SJCRH30 (cell line): ENCODE measurements at places on chromosomes 1 and 21. TPM values are rescaled to one million over a fixed set of nuclear protein-coding genes. Genes with fewer than 3 reads are reported as not detected.

DNA sequence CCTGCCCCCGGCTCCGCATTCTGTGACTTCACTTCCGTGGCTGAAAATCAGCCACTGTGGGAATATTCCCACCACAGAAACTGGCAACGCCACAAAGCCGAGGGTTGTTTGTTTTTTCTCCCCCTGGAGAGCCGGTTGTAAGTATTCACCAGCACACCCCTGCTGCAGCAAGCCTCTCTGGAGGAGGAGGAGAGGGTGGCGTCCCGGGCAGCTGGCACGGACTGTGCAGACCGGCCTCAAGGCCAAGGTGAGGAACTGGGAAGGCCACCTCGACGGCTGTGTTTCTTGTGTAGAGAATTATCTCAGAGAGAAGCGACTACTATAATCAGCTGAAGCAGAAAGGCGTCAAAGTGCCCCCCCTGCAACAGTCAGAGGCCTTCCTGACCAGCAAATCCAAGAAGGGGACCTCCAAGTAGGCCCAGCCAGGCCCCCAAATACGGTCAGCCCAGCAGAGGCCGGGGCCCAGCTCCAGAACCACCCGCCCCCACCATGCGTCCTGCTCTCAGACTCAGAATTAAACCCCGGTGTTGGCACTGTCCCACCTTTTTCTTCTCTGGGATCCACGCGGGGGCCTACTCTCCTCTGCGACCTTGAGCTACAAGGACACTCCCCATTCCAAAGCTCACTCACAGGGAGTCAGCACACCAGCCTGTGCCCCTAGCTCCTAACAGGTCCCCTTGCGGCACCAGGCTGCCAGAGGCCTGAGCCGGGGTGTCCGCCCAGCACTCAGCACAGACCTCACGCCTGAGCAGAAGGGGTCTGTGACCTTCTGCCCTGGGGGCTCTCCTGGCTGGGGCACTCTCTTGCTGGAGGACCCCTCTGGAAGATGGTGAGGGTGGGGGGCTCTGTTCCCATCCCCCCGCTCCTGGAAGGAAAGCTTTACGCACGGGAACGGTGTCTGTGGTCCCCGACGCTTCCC lies 1.2 kb upstream of the SMIM1 start:
- H3K4me1 ChIP-seq, result peaks cover 23% of the 10 kb centered on the region
- peaks cover 20% of the 10 kb centered on the region for H3K27me3 ChIP-seq
- H3K36me3 ChIP-seq, result no peaks in the 10 kb centered on the region
- H3K27ac ChIP-seq, result no peak overlapping the region
- no peak overlapping the region for H3K4me3 ChIP-seq

DNA sequence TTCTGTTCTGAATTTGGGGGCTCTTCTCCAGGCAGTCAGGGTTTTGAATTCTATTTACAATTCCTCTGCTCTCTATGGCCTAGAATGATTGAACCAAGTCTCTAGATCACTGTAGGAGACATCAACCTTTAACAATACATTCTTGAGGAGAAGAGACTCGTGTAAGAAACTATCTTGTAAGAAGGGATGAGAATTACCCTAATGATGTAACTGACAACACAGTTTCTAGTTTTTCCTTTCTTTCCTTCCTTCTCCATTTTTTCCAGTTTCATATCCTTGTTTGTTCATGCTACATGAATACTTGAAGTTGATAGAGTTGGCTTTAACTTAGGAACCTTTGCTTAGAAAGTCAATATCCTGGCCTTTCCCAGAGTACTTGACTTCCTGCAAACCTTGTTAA lies 1.3 kb upstream of the ATP1A1 start:
- no peak overlapping the region for H3K27ac ChIP-seq
- no peak overlapping the region for H3K4me3 ChIP-seq
- no peaks in the 10 kb centered on the region for H3K27me3 ChIP-seq
- peaks cover 11% of the 10 kb centered on the region; the same call in 1 of the 2 replicates for H3K4me1 ChIP-seq

DNA sequence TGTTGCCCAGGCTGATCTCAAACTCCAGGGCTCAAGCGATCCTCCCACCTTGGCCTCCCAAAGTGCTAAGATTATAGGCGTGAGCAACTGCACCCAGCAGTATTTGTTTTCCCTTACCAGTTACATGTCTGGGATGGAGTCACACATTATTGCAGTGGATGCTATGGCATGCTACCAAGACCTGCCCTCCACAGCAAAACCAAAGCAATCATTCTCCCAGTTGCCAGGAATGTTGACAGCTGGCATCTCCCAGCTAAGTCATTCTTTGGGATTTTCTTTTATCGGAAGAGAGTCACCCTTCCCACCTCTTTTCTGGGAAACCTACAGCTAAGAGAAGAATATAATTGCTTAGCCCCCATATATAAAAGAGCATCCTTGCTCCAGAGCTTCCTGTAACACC lies 49.4 kb upstream of the RGS7 start:
- no peaks in the 10 kb centered on the region for H3K36me3 ChIP-seq
- no peak overlapping the region for H3K4me3 ChIP-seq
- no peaks in the 10 kb centered on the region for H3K27me3 ChIP-seq
- no peak overlapping the region for H3K27ac ChIP-seq
- H3K4me1 ChIP-seq, result no peaks in the 10 kb centered on the region

DNA sequence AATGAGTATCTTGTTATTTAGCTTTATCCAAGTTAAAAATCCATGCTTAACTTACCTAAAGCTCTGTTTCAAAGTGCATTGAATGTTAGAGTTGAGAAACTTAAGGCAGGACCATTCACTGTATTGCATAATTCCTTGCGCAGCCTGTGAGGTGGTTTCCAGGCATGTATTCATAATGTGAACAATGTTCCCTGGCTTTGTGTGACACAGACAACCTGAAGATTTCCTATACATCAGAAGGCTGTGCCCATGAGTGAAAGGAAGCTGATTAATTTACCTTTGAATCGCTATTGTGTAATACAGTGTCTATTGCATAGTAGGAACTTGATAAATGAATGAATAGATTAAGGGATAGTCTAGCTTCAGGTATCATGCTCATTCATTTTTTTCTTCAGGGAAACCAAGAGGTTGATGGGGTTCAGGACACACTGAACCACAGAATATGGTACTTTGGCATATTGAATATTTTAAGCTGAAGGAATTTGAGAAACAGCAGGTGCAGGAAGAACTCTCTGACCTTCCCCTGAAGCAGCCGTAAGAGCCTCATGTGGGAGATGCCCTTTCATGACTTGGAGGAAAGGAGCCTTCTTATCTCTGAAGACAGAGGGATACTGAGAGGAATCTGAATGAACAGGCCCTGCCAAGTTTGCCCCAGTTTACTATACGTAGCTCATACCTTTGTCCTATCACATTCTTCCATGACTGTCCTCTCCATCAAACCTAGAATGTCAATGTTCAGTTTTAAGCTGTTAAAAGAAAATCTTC lies 88.6 kb upstream of the GNG12 start:
- no peaks in the 10 kb centered on the region for H3K27me3 ChIP-seq
- no peak for DNase-seq
- no peaks in the 10 kb centered on the region for H3K4me1 ChIP-seq
- H3K4me3 ChIP-seq, result no peak overlapping the region
- H3K36me3 ChIP-seq, result no peaks in the 10 kb centered on the region

GRCh38 chr1:82697965-82698364 lies 897.2 kb downstream of the ADGRL2 start:
- DNase-seq, result no peak
- no peaks in the 10 kb centered on the region for H3K36me3 ChIP-seq
- no peaks in the 10 kb centered on the region for H3K27me3 ChIP-seq
- no peaks in the 10 kb centered on the region for H3K4me1 ChIP-seq
- no peak overlapping the region for H3K4me3 ChIP-seq

- H3K36me3 ChIP-seq, result no peaks in the 10 kb centered on the region
- DNase-seq, result no peak
- no peak overlapping the region for H3K27ac ChIP-seq
- no peak overlapping the region for H3K4me3 ChIP-seq
- H3K27me3 ChIP-seq, result no peaks in the 10 kb centered on the region
- peaks cover 10% of the 10 kb centered on the region for H3K4me1 ChIP-seq
Measured at GRCh38 chr1:58735586-58735985, 35.7 kb upstream of the MYSM1 start.

- DNase-seq, result no peak
- no peaks in the 10 kb centered on the region for H3K27me3 ChIP-seq
- H3K36me3 ChIP-seq, result no peaks in the 10 kb centered on the region
- H3K27ac ChIP-seq, result no peak overlapping the region
- peaks cover 21% of the 10 kb centered on the region for H3K4me1 ChIP-seq
- no peak overlapping the region for H3K4me3 ChIP-seq
Measured at GRCh38 chr1:146019231-146020057, 2.1 kb downstream of the HJV start.

DNA sequence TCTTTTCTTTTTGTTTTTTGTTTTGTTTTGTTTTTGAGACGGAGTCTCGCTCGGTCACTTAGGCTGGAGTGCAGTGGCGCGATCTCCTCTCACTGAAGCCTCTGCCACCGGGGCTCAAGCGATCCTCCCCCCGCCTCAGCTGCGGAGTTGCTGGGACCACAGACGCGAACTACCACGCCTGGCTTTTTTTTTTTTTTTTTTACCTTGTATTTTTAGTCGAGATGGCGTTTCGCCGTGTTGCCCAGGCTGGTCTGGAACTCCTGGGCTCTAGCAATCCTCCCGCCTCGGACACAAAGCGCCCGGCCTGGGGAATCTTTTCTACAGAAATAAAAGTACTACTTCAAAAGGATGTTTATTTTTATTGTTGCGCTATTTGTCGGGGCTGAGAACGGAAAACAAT lies 1.1 kb upstream of the SETDB1 start:
- DNase-seq, result peak; percentile 14
- H3K4me1 ChIP-seq, result no peaks in the 10 kb centered on the region
- H3K27ac ChIP-seq, result peak overlapping the region; percentile 97
- peaks cover 26% of the 10 kb centered on the region for H3K36me3 ChIP-seq

- H3K27ac ChIP-seq, result no peak overlapping the region; the same call in 1 of the 2 replicates
- no peaks in the 10 kb centered on the region for H3K27me3 ChIP-seq
- DNase-seq, result no peak
- H3K4me1 ChIP-seq, result peaks cover 25% of the 10 kb centered on the region
Measured at GRCh38 chr1:30777060-30777903, 19.7 kb upstream of the LAPTM5 start.

- no peak overlapping the region for H3K4me3 ChIP-seq
- peak; percentile 82 for DNase-seq
Measured at GRCh38 chr1:171252482-171252881, 4.2 kb downstream of the FMO1 start.

- no peaks in the 10 kb centered on the region for H3K36me3 ChIP-seq
- no peaks in the 10 kb centered on the region for H3K4me1 ChIP-seq
- H3K27ac ChIP-seq, result no peak overlapping the region
Measured at GRCh38 chr1:94413311-94413710, 4.9 kb upstream of the ABCD3 start.

DNA sequence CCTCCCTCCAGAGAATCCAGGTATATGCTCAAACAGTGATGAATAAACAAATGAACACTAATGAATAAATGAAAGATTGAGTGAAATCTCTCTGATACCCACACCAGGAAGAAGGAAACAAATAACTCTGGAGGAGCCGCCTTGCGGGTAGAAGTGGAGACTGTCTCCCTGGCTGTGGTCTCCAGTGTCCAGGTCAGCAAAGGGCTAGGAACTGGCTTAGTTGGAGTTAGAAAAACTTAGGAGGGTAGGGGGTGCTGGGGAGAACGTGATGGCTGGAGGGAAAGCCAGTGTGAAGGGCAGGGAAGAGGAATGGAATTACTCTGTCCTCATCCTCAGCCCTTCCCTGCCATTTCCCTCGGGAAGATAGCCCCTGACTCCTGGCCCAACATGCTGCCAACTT lies 537 bp downstream of the RHBDL2 start:
- no peak overlapping the region for H3K27ac ChIP-seq
- no peak for DNase-seq

The CHAF1B gene
- total RNA-seq, result 18.7 and 19.5 TPM in 2 replicates

The CEPT1 gene
- 31.0 and 39.4 TPM in 2 replicates for total RNA-seq

The FBXO2 gene
- not detected in 2 replicates for total RNA-seq

The CHIA gene
- total RNA-seq, result not detected in 2 replicates

The TIAM1 gene
- total RNA-seq, result 6.0 and 9.5 TPM in 2 replicates

The TRIM33 gene
- 33.6 and 37.7 TPM in 2 replicates for total RNA-seq

The SEC16B gene
- total RNA-seq, result 0.04 and 0.08 TPM in 2 replicates

The SMG7 gene
- 18.5 and 19.1 TPM in 2 replicates for total RNA-seq

The OR2T6 gene
- not detected in 2 replicates for total RNA-seq
